ENCODE measurements at places on chromosomes 1 and 21.

GRCh38 chr1:66438501-66438900 lies 95.5 kb upstream of the SGIP1 start:
- DNase-seq = no peak

GRCh38 chr1:57748719-57749118 lies 324.9 kb upstream of the DAB1 start:
- DNase-seq = no peak

DNA sequence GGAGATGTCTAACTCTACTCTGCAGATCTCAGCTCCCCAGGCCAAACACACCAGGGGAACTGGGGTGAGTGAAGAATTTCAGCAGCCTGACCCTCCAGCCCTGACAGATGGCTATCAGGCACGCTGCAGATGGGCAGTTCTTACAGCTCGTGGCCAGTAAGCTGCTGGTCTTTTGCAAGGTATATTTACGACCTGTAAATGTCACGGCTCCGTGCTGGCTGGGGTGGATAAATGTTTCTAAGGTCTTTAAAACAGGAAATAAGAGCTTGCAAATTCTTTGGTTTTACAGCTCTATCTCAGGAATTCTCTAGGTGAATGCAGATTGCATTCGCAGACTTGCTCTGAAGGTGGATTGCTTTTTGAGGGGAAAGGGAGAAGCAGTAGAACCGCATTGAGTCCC lies 10.1 kb downstream of the DOP1B start:
- no peak for DNase-seq

DNA sequence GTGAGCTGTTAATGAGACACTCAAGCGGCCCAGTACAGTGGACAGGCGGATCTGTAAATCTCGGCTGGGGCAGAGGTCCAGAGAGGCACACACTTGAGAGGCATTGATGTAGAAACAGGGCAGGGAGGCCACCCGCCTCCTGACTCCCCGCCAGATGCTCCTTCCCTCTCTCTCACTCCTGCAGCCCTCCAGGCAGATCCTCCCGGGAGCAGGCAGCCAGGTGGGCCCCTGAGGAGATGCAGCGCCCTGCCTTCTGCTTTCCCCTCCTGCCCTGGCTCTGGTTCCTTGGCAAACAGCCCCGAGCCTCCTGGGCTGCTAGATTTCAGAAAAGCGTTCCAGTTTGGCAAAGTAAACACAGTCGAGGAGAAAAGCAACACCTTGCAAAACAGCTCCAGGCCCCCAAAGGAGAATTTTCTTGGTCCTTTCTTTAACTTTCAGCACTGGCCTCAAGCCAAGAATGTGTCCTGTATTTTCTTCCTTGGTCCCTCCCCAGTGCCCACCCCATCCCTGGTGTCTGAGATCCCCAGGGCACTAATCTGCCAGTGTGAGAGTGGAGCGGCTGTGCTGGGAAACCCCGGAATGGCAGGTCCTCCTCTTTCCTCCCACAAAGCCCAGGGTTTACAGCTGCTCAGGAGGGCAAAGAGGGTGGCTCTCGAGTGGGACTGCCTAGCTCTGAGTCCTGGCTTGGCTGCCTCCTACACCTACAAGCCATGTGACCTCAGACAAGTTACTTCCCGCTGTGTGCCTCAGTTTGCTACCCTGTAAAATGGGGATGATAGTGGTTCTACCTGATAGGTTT lies 29.4 kb upstream of the IFNLR1 start:
- DNase-seq = no peak

- no peak for DNase-seq
These were observed 359.3 kb downstream of the ADGRL2 start for GRCh38 chr1:82160036-82160435.

DNA sequence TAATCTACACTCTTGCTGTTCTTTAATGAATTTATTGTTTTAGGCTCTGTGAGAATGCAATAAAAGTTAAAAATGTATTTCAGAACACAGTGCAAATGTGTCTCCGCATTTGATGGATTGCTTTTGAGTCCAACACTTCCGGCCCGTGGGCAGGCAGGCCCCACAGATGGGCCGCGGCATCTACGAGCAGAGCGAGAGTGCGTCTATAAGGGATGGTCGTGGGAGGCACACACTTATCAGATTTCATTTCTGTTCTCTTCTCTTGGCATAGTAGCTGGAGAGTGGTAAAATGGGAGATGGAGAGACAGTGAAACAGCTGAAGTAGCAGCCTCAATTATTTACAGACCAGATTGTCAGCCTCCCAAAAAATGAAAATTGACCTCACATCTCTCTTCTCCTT lies 134.2 kb downstream of the NAV1 start:
- no peak for DNase-seq

- no peak for DNase-seq
These were observed 29.2 kb downstream of the DNASE2B start for GRCh38 chr1:84427250-84428188.

DNA sequence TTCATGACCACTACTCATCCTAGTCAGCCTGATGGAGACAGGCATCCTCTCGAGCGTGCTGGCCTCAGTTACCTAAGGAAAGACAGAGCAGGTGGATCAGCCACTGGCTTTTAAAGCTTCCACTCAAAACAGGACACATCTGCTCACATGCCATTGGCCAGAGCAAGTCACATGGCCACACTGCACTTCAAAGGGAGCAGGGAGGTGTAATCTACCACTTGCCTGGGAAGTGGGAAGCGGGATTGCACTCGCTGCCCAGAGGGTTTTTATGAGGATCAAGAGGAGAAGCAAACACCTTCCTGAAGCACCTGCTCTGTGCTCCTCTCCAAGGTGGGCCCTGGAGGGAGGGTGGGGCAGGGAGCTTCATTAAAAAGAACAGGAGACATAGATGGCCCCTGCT lies 108.0 kb downstream of the TAS1R2 start:
- DNase-seq = no peak

DNA sequence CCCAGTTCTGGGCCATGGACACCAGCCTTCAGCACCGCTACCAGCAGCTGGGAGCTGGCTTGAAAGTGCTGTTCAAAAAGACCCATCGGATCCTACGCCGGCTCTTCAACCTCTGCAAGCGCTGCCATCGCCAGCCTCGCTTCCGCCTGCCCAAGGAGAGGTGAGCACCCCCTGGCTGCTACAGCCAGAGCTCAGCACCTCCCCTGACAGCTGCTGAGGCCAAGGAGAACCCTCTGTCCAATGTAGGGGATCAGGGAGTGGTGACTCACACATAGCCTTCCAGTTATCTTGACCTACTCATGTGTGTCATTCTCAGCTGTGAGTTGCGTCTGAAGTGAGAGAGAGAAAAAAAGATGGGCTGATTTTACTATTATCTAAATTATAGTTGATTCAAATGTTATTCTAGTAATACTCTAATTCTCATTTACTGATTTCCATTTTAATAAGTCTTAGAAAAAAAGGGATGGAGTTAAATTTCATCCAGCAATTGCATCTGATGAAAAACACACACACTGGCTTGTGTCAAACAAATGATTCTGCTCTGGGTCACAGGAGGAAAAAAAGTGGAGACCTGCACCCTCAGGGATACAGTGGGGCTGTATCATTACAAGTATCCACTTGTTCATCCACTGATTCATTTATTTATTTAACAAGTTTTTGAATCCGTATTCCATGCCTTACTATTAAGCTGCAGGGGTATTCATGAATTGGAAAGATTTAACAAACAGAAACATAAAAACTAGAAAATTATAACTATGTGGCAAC lies 108.0 kb downstream of the BRINP2 start:
- no peak for DNase-seq

DNA sequence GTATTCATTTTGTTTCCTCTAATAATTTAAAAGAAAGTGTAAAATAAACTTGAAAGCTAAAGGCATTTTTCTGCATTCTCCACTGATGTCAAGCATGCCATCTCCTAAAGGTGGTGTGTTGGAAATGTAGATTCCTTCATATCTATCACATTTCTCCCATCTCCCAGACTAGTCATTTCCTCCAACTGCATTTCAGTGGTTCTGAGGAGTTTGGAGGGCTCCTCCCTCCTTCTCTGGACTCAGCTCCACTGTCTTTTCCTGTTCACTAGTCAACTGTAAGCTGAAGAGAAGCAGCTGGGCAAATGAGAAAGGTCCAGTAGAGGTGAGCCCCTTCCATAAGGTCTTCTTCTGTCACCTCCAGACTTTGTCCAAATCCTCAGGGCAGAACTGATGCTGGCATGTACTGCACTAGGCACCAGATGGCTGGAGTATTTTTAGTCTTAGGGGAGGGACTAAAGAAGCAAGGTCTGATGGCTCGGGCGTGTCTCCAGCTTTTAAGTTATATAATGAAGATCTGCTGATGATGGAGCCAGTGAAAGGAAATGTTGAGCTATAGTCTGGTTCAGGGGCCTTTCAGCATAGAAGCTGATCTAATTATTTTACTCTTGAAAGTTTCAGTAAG lies 186.1 kb downstream of the NTNG1 start:
- DNase-seq = no peak

DNA sequence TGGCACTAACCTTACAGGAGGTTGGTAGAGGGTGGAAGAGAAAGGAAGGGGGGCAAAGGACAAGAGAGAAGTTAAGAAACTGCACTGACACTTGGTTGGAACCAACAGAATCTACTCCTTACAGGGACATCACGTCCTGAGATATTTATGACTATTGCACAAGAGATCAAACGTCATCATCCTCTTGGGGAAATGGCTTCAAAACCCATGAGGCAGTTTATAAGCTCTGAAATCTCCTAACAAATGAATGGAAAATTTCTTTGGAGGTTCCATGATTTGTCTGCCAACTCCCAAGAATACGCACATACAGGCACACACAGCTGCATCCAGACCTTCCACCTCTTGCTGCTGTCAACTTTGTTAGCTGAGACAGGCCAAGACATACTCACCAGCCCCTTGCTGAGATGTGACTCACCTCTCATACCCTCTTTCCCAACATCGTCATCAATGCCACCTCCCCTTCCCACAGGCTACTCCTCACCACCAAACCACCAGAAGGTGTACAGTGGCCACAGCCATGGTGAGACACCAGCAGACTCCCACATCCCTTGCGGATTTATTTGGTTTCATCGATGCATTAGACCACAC lies 135.5 kb downstream of the SETD4 start:
- no peak for DNase-seq

DNA sequence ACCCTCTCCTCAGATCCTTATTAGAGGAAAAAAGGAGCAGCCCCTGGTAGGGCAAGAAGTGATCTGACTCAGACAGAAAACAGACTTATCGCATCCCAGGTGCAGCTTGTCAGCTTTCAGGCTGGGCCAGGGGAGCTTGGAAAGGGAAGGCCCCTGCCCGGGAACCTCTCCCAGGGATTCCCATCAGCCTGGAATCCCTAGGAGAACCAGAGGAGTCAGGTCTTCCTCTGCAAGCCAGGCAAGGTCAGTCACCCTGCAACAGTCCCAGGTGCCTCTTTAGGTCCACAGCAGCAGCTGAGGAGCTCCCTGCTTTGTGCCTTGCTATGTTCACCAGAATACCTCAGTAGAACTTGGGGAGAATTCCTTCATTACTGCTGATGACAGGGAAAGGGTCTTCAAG lies 2.9 kb upstream of the PRAMEF12 start:
- DNase-seq = no peak

DNA sequence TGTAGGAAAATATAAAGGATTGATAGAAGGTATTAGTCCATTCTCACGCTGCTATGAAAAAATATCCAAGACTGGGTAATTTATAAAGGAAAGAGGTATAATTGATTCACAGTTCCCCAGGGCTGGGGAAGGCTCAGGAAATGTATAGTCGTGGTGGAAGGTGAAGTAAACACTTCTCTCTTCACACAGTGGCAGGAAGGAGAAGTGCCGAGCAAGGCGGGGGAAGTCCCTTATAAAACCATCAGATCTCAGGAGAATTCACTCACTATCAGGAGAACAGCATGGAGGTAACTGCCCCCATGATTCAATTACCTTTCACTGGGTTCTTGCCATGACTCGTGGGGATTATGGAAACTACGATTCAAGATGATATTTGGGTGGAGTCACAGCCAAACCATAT lies 1806.0 kb downstream of the MRPL39 start:
- DNase-seq = no peak

DNA sequence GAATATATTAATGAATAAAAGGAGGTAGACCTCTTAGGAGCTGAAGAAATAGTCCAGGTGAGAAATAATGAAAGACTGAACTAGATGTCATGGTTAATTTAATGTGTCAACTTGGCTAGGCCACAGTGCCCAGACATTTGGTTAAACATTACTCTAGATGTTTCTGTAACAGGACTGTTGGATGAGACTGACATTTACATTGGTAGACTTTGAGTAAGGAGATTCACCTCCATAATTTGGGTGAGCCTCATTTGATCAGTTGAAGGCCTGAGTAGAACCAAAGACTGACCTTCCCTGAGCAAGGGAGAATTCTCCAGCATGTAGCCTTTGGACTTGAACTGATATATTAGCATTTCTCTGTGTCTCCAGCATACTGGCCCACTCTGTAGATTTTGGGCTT lies 49.2 kb upstream of the TACSTD2 start:
- no peak for DNase-seq

DNA sequence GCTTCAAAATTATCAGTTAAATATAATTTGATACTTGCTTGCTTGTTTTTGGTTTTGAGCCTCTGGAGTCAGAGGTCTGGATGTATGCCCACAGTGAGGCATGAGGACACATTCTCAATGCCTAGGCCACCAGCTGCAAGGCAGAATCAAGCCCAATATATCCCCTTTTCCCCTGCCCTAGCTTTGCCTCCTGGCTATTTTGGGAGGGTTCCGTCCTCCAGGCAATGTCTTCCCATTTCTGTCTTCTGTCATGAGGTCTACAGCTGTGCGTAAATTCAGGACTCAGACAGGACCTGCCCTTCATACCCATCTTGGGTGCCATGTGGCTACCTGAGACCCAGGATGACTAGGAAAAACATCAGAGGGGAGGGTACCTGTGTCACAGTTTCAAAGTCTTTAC lies 19.2 kb downstream of the NRDC start:
- no peak for DNase-seq

DNA sequence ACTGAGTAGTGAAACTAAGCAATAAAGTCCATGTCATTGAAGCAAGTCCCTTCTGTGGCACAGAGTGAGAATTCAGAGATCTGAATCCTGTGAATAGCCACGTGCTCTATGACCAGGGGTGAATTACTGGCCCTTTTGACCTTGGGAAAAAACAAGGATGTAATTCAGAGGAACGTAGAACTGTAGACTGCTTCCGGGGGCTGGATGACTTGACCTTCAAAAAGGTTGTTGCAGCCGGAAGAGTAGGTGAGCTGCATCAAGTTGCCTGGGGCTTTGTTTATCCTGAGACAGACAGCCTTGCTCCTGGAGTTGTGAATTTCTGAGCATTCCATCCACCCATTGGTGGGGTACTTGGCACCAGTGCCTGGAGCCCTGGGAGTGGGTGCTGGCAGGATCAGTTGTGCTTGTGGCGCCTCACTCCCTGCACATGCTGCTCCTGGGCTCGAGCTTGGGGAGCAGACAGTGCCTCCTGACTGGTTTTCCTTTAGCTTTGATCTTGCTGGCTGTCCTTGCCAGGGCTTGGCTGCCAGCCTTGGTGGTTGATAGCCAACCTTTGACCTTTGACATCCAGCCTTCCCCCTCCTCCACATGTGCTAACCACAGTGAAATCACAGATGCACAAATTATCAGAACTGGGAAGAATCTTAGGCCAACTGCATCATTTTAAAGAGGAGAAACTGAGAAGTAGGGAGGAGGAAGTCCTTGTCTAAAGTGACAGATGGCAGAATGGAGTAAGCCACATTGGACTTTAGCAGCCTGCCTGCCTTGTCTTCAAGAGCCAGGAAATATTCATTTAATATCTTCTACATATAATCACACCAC lies 16.2 kb upstream of the MYOG start:
- no peak for DNase-seq

Measured in hypothalamus (tissue), 51 donors.